Activated CD4-positive, alpha-beta T cell treated with anti-CD3 and anti-CD28 coated beads, Interleukin-2, Interleukin-6, amounts not matched to agents 100 ng/mL and 50 ng/mL, durations not matched to agents 16 hours and 8 hours (primary cell): ENCODE measurements at places on chromosomes 3 and 15.
A peak's percentile ranks its signal among the peaks of the same experiment; 100 is the strongest.

DNA sequence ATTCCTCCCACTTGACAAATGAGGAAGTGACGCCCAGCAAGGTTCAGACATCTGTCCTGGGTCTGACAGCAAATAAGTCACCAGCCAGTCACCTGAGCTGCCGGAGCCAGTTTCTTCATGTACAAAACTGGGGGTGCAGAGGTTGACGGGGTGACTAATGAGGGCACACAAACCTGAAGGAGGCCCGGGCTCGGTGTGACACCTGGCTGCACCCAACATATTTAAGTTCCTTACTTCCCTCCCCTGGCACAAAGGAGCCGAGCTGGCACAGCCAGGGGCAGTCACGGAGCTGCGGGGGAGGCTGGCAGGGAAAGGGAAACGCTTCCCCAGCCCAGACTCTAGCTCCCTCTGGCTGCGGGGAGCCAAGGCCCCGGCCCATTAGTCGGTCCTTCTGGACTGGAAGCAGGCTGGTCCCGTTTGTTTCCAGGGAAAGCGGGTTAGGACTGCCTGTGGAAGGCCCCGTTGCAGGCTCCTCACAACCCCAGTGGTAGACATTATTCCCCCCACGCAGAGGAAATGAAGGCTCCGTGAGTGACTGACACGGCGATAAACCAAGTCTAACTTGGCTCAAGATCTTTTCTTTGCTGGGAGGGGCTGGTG, 2.3 kb downstream of the FBXL22 start:
- DNase-seq: peak; percentile 42

DNA sequence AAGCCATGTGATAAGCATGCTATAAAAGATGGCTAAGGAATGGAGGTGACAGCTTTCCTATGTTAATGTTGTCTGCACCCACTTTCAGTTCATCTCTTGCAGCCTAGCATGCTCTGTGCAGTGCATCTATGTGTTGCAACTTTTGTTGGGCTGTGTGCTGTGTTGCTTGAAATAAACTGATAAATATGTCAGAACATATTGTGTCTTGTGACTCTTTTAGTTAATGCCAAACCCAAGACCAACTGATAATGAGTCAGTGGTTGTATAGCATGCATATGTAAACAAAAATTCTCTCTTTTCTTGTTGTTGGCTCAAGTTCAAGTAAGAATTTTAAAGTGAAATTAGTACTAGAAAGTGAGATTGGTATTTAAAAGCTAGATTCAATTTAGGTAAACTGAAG, 37.0 kb upstream of the SCN10A start:
- no peak for DNase-seq

- peak; percentile 59 for DNase-seq
These were observed 228.9 kb upstream of the MRPL3 start for GRCh38 chr3:131731709-131732108.

DNA sequence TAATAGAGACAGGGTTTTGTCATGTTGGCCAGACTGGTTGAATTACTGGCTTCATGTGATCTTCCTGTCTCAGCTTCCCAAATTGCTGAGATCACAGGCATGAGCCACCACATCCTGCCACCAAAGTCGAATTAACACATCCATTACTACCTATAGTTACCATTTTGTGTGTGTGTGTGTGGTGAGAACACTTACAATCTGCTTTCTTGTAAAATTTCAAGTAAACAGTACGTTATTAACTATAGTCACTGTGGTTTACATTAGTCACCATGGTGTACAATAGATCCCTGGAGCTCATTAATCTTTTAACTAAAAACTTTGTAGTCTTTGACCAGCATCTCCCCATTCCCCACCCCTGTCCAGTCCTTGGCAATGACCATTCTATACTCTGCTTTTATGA, 270.0 kb downstream of the NAALADL2 start:
- no peak for DNase-seq

GRCh38 chr3:154431043-154431442, 1.1 kb upstream of the GPR149 start:
- no peak for DNase-seq

- DNase-seq: no peak
These were observed 63.2 kb upstream of the NEDD4 start for GRCh38 chr15:56056626-56057025.

DNA sequence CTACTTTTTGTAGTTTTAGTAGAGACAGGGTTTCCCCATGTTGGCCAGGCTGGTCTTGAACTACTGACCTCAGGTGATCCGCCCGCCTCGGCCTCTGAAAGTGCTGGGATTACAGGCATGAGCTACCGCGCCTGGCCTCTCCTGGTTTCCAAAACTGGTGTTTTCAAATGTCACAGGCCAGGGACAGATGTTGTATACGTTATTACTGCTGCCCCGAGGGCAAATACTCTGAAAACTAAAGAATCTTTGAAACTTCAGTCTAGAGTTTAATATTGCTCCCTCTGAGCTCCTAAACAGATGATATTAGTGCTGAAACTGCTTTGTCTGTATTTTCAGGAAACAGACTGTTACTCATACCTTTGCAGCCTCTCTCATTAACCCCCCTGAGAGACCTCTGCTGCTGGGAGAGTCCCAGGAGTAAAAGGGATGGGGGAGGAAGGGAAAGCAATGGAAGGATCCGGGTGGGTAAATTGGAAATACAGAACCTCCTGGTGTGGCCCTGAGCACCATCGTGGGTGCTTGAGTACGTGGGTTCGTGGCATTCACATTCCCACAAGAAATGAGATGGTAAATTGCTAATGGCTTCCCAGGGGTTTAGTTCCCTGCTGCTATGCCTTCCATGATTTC, 96.3 kb upstream of the IGF1R start:
- no peak for DNase-seq

- no peak for DNase-seq
These were observed 279.0 kb downstream of the OXSM start for GRCh38 chr3:26068890-26069289.

DNA sequence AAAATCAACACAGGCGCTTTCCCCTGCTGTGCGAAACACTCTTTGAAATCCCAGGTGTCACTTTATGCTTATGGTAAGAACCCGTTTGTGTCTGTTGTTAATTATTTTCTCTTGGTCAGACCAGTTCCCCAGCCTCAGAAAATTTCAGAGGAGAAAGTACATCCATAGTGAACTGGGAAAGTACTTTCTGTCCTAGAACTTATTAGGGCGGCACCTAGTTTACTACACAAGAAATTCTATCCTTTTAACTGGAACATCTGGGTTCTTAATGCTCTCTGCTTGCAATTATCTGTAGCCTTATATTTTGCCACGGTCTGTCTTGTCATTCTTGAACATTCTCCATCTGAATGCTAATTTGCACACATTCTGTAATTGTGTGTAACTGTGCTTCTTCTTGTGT, 215.0 kb downstream of the PTPRG start:
- DNase-seq: no peak

DNA sequence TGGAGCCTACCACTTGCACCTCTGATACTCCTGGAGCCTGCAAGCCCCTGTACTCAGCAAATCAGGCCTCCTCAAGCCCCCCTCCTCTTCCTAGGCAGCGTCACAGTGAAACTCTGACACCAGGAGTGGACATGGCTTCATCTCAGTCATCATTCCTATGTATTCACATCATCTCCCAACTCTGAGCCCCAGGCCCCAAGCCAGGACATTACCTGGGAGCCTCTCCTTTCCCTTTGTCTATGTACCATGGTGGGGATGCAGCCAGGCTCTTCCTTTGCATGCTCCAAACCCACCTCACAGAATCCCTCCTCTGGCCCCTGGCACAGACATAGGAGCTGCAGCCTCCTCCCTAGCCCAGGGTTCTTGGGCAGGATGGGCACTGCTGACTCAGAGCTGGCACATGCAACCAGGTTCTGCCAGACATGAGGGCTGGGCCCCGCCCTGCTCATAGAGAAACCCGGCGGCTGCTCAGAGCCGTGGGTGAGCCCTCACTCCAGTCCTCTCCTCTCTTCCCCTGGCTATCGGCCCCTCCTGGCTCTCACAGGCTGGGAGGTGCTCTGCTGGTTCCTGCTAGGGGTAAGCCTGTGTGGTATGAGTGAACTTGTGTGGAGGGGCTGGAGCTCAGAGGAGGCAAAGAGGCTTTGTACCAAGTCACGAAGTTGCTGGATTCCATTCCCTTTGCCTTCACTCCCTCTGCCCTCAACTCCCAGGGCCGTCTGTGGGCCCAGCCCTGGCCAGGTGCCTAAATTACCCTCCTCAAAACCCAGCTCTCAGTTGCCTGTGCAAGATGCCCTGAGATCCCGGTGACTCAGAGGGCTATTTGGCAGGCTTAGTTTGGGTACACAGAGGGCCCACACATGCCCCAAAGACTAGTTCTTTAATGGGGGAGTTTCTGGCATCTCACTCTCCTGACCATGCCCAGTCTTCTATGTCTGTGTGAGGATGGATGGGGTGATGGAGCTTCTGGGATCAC, 1.9 kb upstream of the PLCD1 start:
- peak; percentile 72 for DNase-seq

DNA sequence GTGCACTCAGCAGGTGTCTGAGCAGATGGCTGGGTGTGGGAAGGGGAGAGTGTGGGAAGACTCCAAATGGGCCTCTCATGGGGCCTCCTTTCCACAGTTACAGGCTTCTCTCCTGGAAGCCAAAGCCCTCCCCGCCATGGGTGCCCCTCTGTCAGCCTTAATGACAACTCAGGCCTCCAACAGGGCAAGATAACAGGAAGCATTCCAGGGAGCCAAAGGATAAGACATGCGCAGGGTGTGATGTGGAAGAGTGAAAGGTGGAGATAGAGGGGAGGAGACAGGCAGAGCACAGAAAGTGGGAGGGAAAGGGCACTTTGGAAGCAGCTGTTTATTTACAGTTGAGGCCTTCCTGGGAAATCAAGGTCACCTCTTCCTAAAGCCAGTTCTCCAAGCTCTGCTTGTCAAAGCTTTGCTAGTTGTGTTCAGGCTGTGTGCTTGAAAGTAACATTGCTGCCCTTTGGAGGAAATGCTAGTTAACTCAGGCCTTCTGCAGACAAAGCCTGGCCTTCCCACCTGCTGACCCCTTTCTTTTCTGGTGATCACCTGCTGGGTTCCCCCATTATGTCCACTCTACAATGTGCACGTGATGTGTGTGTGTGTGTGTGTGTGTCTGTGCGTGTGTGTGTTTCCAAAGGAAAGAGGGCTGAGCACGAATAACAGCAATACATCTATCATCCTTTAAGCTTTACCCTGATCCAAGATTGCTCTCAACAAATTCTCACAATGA, 35.2 kb upstream of the SMAD3 start:
- DNase-seq: no peak

- DNase-seq: no peak
These were observed 167.5 kb upstream of the TOPAZ1 start for GRCh38 chr3:44074181-44074580.

GRCh38 chr15:73763931-73764330, 10.8 kb upstream of the INSYN1 start:
- DNase-seq: no peak

- no peak for DNase-seq
These were observed 99.6 kb downstream of the TMCC1 start for GRCh38 chr3:129793942-129794310.

DNA sequence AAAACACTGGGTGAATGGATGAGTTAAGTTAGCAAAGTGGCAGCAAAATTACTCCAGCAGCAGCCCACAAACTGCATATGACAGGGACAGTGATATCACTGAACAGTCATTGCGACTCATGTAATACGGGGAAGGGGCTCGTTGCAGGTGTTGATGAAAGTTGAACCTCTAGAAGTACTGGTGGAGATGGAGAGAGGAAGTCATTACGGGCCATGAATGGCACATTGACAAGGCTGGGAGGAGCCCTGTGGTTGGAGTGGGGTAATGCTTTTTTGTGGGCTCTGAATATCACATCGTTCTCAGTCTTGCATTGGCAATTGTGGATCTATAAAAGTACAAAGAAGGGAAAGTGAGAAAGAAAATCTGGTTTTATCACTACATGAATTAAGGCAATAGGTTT, 278.1 kb downstream of the ZPLD1 start:
- peak; percentile 29 for DNase-seq

DNA sequence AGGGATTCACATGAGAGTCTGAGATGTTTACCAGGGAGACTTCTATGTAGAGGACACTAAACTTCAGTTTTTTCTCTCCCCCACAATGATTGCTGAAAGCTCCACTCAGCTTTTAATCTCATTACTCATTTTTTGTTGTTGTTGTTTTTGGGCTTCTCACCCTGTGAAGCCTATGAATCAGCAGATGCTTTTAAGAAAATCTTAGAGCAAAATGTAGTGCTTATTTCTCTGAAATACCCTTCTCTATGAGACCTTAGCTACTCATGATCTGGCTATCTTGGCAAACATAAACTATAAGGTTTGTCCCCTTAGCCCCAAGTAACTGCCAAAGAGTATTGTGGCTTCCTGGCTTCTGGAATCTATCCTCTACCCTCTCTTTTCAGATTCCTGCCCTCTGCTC, 537.3 kb downstream of the OCA2 start:
- DNase-seq: no peak

DNA sequence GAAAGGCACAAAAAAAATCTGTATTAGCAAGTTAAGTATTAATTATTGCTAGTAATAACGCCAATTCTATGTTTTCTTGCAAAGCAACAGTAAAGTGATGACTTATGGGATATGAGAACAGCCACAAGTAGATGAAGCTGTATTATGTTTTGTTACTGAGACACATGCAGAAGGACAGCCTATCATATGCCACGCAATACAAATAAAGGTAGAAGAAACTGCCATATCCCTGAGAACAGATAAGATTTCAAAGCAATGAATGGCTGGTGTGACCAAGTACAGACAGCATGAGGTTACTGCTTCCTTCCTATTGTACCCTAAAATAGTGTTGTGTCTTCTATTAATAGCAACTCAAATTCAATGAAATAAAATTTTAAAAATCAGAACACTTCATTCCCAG, 26.7 kb downstream of the STAG1 start:
- DNase-seq: no peak

DNA sequence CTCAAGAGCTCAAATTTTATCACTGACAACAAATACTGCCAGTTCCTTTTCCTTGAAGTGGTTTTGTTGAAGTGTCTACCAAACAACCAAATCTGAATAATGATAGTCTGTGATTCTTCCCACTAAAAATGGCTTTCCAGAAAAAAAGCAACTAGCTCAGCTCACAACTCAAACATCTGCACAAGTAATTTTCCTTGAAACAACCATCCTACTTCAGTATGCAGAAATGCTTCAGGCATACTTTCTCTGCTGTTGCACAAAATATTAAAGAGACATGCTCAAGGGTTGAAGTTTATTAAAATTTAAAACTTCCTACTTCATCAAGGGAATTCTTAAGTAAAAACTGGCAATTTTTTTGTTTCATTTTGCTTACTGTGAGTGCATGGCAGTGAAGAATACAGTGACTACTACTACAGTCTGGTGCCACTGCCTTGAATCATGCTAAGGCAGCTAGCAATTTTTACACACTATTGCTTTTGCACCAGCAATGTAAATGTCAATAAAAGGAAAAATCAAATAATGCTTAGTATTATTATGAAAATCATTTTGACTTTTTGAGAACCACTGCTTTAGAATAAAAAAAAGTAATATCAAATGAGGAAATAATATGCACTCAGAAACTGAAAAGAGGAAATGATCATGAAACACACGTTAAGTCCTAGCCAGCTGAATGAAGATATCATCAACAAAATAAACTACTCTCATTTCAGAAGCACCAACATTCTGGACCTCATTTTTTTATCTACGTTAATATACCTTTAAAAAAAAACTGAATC, 33.6 kb downstream of the VPS13C start:
- DNase-seq: no peak
